Placental epithelial cell (primary cell): ENCODE measurements at places on chromosomes 1 and 21. TPM values are rescaled to one million over a fixed set of nuclear protein-coding genes. Genes with fewer than 3 reads are reported as not detected.

Gene A3GALT2
- total RNA-seq, result not detected in 2 replicates

Gene PRELP
- not detected in 2 replicates for total RNA-seq

Gene CACHD1
- total RNA-seq, result under 0.01 and 0.11 TPM in 2 replicates

Gene HTR6
- not detected in 2 replicates for total RNA-seq

Gene RCSD1
- not detected in 2 replicates for total RNA-seq

Gene FRRS1
- 8.2 and 10.1 TPM in 2 replicates for total RNA-seq

Gene DMRTA2
- not detected in 2 replicates for total RNA-seq

Gene PTGFR
- 1.6 and 8.2 TPM in 2 replicates for total RNA-seq

Gene PPM1J
- total RNA-seq, result 5.2 and 6.3 TPM in 2 replicates

Gene HMGCS2
- total RNA-seq, result not detected in 2 replicates

Gene ECM1
- 18.4 and 27.9 TPM in 2 replicates for total RNA-seq

Gene DLGAP3
- under 0.01 TPM in 2 replicates for total RNA-seq

Gene HSD3B2
- 0.39 TPM in 1 of 2 replicates, not detected in the other for total RNA-seq

Gene CDA
- 2.7 and 15.2 TPM in 2 replicates for total RNA-seq

Gene FHAD1
- not detected in 2 replicates for total RNA-seq

Gene GNAT2
- total RNA-seq, result 0.11 and 0.39 TPM in 2 replicates

Gene LAMC2
- total RNA-seq, result 642 and 1,917 TPM in 2 replicates

Gene KRTAP10-8
- not detected in 2 replicates for total RNA-seq

Gene SPAG17
- total RNA-seq, result 0.11 and 2.4 TPM in 2 replicates

Gene GALNT2
- total RNA-seq, result 122 and 242 TPM in 2 replicates

Gene DCDC2B
- total RNA-seq, result not detected in 2 replicates

Gene SLC25A34
- 0.33 and 0.39 TPM in 2 replicates for total RNA-seq

Gene PLPPR5
- not detected in 2 replicates for total RNA-seq

Gene CCT8
- total RNA-seq, result 158 and 161 TPM in 2 replicates

Gene REG4
- total RNA-seq, result not detected in 2 replicates

Gene CAMK1G
- total RNA-seq, result 0.39 TPM in 1 of 2 replicates, not detected in the other

Gene ZNF695
- 2.0 and 3.1 TPM in 2 replicates for total RNA-seq

Gene SLFNL1
- total RNA-seq, result 0.22 and 2.0 TPM in 2 replicates
